Ovary (tissue), 10 donors: ENCODE measurements at places on chromosomes 5 and 9. TPM values are rescaled to one million over a fixed set of nuclear protein-coding genes. Genes with fewer than 3 reads are reported as not detected.

GRCh38 chr9:2874001-2874750, 30.3 kb upstream of the PUM3 start:
- no peaks in the 10 kb centered on the region for H3K36me3 ChIP-seq
- H3K4me1 ChIP-seq: peaks cover 2% of the 10 kb centered on the region
- no peak overlapping the region for H3K27ac ChIP-seq
- no peaks in the 10 kb centered on the region for H3K27me3 ChIP-seq
- H3K4me3 ChIP-seq: no peak overlapping the region

DNA sequence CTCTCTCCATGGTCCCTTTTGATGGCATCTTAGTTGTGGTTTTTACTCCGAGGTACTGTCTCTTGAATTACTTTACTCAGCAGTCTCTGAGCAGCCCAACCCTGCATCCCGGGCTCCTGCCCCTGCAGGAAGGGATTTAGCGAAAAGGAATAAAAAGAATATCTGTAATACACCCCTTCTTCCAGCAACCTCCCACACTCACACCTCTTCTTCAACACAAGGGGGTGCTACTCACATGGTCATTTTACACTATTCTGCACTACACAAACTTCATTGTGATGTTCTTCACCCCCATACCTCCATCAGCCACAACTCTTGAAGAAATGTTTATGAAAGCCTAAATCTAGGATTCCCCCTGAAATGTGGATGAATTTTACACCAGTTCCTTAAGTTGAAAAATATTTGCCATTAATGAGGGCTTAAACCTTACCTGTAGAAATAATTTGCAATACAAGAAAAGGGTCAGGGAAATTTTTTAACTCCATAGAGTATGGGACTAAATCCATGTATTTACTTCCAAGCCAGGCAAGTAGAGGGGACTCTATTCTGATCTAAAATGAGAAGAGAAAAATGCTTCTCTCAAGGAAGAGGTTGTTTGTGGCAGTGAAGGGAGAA, 26.0 kb downstream of the TPD52L3 start:
- no peaks in the 10 kb centered on the region for H3K27me3 ChIP-seq
- no peaks in the 10 kb centered on the region for H3K36me3 ChIP-seq
- DNase-seq: no peak

- H3K4me3 ChIP-seq: peak overlapping the region; percentile 82
- DNase-seq: peak; percentile 95
- H3K27me3 ChIP-seq: no peaks in the 10 kb centered on the region
- no peaks in the 10 kb centered on the region for H3K36me3 ChIP-seq
These were observed 2.2 kb downstream of the ST6GALNAC6 start for GRCh38 chr9:127897193-127897692.

The PCDHGA8 gene
- 3.6 TPM for total RNA-seq

GRCh38 chr9:35035851-35036701, 36.3 kb downstream of the VCP start:
- H3K4me3 ChIP-seq: peak overlapping the region; percentile 3
- peaks cover 5% of the 10 kb centered on the region for H3K4me1 ChIP-seq
- no peaks in the 10 kb centered on the region for H3K36me3 ChIP-seq
- no peak overlapping the region for H3K27ac ChIP-seq
- DNase-seq: peak; percentile 74
- no peaks in the 10 kb centered on the region for H3K27me3 ChIP-seq

GRCh38 chr5:77852514-77853352, 76.6 kb upstream of the TBCA start:
- no peaks in the 10 kb centered on the region for H3K27me3 ChIP-seq
- DNase-seq: peak; percentile 62
- H3K27ac ChIP-seq: no peak overlapping the region

DNA sequence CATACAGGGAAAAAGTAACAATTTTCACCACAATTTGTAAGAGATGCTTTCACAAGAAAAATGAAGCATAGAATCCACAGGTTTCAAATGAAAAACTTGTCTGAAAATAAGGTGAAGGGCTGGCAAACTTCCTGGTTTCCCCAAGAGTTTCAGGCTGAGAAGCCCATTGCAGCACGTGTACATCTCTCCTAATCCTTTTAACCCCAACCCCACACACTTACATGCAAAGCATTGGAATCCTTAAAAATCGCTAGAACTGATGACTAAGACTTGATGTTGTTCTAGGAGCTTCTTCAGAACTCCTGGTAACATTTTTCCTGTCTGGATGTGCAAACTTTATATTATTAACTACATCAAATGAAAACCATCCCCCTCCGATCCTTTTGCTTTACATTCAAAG, 317.8 kb upstream of the RGMB start:
- no peak for DNase-seq
- H3K36me3 ChIP-seq: no peaks in the 10 kb centered on the region
- no peak overlapping the region for H3K4me3 ChIP-seq
- no peaks in the 10 kb centered on the region for H3K4me1 ChIP-seq

- peak; percentile 77 for DNase-seq
- peaks cover 24% of the 10 kb centered on the region for H3K4me1 ChIP-seq
- H3K36me3 ChIP-seq: no peaks in the 10 kb centered on the region
- H3K4me3 ChIP-seq: no peak overlapping the region
These were observed 63.2 kb downstream of the PRRT1B start for GRCh38 chr9:131608493-131609037.
